ENCODE measurements at places on chromosomes 11 and 22.

DNA sequence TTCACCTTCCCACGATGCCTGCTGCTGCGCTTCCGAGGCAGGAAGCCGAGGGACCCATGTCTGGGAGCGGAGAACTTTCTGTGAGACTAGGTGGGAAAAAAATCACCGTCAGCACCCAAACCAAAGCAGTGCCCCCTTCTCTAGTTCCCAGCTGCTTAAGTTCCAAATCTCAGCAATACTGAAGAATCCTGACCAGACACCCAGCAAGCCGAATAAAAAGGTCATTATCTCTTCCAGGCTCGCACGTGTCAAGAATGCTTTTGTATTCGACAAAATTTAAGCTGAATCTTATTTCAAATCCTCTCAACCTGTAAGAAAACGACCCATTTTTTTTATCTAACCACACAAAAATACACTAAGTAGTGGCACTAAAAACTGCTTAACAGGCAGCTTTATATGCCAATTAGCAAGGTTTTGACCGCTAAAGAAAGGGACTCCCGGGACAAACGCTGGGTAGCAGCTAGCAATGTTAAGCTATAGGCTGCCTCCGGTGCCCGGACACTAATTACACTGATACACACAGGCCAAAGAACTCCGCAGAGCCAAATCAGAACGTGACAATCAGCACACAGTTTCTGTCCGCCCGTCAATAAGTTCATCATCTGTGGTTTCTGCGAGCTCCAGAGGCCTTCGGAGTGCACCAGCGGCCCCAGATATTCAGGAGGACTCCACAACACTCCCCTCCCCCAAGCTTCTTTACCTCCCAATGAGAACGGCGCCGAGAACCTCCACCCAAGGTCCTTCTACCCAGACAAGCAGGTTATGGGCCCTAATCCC lies 728 bp downstream of the RPL3 start:
- peak; percentile 71 for DNase-seq

DNA sequence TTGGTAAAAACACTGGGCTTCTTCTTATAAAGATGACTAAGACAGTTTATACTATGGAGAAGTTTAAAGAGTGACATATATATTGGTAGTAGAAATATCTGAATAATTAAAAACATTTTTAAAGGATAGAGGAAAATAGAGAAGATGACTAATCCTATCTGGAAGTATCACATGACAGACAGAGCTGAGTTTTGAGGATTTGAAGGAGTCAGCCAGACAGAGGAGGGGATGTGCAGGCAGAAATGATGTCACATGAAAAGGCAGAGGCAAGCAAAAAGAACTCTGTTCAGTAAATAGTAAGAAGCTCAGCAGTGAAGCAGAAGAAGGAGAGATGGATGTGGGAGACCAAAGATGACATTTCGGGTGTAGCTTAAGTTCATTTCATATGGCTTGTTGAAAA lies 1.6 kb downstream of the OR10A2 start:
- DNase-seq: no peak

DNA sequence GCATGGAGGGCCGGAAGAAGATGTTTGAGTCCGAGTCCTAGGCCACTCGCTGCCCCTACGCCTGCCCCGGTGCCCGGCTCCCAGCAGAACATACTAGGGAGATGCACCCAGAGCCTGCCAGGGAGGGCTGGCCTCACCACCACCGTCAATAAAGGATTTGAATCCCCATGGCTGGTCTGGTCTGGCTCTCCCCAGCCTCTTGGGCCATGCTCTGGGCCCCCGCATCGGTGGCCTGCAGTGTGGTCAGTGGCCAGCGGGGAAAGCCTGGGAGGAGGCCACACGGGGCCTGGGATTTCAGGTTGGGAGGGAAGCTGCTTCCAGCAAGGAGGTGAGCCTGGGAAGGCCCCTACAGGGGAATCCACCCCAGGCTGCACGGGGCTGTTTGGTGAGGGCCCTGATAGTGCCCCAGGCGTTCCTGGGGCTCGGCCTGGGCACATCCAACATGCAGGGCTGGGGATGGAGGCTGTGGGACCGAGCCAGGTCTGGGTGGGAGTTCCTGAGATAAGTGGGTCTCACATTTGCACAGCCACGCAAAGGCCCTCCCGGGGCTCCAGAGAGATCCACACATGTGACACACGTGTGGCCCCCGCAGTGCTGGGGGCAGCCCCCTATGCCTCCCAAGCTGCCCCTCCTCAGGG lies 2.8 kb downstream of the TNNI2 start:
- DNase-seq: no peak

- no peak for DNase-seq
Observed at GRCh38 chr11:15674756-15675155, 560.0 kb downstream of the INSC start.

DNA sequence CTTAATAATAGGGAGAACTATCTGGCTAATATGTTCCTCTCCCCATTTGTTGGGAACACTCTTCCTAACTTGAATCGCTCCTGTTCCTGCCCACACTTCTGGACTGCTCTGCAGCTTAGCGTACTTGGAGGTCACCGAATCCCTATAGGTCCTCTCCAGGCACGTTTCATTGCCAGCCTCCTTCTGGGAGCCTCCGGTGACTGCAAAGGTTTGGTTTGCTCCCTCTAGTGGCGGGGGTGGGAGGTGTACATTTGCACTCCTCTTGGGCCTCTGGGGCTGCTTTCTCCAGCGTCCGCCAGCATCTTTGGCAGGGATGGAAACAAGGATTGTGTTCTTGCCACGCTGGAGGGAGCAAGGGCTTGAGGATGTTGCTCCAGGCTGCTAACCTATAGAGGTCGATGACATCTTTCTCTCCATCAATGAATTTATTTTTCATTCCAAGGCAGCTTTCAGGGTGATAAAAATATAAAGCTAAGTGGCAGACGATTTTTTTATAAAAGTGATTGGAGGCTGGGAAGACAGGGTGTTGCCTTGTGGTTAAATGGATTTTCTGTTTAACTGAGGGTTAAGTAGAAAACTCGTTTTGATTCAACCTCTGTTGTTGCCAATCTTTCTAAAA lies 48.7 kb downstream of the TSPAN18 start:
- peak; percentile 88 for DNase-seq

DNA sequence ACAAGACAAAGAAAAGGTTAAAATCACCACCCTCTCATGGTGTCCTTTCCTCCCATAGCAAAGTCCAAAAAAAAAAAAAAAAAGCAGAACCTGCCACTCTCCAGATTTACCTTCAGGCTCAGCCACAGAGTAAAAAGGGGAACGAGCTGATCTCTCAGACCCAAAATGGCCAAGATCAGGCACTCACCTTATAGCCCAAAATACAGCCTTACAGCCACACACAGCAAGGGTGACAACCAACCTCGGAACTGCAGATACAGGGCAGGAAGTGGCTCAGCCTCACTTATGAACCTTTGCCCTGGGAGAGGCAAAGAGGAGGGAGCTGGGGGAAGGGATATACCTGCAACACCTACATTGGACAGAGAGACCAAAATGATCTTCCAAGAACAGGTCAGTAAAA lies 4.5 kb downstream of the FHIP1B start:
- no peak for DNase-seq

GRCh38 chr11:66767666-66768065 lies 38.6 kb upstream of the SPTBN2 start:
- no peak for DNase-seq

DNA sequence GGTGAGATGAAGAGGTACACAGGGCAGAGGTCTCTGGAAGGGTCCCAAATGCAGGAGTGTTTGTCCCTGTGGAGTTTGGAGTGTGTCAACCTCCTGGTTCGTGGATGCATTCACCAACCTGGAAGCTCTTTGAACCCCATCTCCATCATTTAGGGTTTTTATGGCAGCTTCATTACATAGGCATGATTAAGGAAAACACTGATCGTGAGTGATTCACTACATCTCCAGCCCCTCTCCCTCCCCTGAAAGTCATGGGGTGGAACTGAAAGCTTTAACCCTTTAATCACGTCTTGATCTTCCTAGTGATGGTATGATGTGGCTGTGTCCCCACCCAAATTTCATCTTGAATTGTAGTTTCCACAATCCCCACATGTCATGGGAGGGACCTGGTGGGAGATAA lies 19.8 kb upstream of the INCENP start:
- DNase-seq: no peak

DNA sequence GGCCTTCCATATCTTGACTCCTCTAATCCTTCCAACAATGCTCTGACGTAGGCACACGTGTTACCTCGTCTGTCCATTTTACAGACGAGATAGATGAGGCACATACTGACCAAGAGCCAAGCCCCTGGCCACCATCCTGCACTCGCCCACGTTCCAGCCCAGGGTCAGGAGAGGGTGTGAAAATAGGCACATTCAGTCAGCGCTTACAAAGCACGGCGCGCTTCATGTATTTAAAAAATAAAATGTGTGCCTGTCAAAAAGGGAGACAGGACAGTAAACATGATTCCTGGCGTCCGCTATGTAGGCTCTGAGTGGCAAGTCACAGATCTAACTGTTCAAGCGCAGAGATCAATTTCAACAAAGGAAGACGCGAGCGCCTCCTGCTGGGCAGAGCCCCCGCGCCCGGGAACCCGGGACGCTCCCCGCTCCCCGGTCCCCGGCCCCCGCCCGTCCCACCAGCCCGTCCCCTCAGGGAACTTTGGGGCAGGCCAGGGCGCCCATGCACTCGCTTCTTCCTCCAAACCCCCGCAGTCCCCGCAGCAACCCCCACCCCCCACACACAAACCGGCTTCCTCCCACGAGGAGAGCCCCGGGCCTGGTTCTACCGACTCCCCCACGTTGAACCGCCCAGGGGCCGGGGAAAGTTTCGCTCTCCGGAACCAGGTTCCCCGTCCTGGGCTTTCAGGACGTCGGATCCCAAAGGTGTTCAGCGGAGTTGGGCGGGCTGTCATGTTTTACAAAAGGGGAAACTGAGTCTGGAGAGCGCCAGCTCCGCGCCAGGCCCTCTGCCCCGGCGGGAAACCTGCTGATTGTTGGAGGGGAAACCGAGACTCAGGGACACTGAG lies 10.4 kb upstream of the C1QTNF6 start:
- DNase-seq: peak; percentile 90

GRCh38 chr11:126405906-126406305 lies 50.4 kb downstream of the ST3GAL4 start:
- no peak for DNase-seq

- peak; percentile 73 for DNase-seq
Observed at GRCh38 chr11:69295995-69296889, 2.3 kb downstream of the MYEOV start.

GRCh38 chr11:66739983-66740382 lies 11.0 kb upstream of the SPTBN2 start:
- no peak for DNase-seq

DNA sequence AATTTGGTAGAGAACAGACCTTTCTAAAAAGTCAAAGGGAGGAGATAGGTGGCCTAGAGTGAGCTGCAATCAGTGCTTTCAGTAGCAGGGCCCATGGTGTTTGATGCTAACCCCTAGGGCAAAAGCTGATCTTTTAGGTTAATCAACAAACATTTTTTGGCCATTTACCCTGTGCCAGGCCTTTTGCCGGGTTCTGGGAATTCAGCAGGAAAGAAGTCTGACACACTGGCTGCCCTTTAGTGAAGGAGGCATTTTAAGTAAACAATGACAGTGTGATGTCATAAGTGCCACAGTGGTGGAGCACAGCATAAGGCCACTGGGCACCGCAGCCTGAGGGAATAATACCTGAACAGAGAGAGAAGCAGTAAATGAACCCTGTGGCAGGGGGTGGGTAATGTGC lies 29.0 kb downstream of the C22orf31 start:
- DNase-seq: no peak

GRCh38 chr11:35676611-35676965 lies 14.0 kb downstream of the TRIM44 start:
- no peak for DNase-seq

- no peak for DNase-seq
Observed at GRCh38 chr11:62437616-62438015, 18.8 kb downstream of the SCGB1A1 start.

DNA sequence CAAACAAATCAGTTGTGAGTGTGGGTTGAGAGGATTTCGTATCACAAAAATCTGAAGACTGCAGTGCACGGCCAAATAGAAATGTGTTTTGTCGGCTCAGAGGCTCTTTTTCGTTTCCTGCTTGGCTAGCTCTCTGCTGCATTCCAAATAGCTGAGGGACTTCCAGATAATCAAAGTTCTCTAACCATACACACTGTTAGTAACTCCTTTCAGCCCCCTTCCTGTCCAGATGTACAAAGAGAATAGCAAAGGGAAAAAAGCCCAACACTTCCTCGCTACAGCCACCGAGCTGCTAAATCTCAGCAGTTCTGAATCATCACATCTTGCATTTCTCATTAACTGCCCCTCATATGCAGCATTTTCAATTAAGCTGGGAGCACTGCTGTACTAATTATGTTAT lies 203.1 kb downstream of the TENM4 start:
- no peak for DNase-seq

DNA sequence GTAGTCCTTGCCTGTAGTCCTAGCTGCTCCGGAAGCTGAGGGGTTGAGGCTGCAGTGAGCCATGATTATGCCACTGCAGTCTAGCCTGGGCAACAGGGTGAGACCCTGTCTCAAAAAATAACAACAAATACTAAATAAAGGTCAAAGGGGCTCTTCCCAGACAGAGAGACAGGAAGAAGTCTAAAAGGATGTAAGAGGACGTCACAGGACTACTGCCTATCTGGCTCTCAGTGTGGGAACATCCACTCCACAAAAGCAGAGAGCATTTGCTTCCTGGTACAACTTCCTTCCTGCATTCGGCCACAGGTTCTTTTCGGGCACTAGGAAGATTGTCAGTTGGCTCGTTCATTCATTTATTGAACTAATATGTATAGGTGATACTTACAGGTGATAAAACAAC lies 110.6 kb downstream of the SGSM3 start:
- DNase-seq: no peak

- DNase-seq: no peak
Observed at GRCh38 chr11:76805206-76805913, 22.2 kb downstream of the TSKU start.

DNA sequence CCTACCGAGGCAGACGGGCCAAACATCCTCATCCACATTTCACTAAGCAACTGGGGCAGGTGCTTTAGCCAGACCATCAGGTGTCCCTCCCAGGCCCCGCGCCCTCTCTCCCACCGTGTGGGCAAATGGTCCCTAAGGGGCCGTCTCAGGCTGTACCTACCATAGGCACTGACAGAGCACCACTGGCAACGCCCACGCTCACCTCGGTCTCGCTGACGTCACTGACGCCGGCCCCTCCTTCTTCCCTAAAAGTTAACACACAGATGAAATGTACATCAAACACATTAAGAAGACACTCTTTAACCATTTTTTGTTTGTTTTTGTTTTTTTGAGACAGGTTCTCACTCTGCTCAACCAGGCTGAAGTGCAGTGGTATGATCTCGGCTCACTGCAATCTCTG lies 9.4 kb downstream of the TTLL1 start:
- no peak for DNase-seq

DNA sequence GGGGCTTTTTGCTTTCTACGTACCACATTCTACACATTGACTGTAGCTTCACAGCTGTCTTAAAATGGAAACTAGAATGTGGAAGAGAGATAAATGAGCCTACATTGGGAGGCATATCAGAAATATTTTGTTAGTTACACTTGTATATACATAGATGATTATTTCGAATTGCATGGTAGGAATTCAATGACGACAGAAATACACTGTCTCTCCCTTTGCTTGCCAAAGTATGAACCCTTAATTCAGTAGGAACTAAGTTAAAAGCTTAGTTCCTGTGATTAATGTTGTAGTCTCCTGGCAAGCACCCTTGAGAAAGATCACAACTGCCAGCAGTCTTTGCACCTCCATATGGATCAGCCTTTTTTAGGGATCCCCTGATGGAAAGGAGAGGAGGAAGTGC lies 10.1 kb downstream of the C11orf87 start:
- DNase-seq: no peak
